ENCODE measurements at places on chromosomes 16 and 17.

- DNase-seq: no peak
Measured at GRCh38 chr17:199191-199604, 17.7 kb upstream of the DOC2B start.

DNA sequence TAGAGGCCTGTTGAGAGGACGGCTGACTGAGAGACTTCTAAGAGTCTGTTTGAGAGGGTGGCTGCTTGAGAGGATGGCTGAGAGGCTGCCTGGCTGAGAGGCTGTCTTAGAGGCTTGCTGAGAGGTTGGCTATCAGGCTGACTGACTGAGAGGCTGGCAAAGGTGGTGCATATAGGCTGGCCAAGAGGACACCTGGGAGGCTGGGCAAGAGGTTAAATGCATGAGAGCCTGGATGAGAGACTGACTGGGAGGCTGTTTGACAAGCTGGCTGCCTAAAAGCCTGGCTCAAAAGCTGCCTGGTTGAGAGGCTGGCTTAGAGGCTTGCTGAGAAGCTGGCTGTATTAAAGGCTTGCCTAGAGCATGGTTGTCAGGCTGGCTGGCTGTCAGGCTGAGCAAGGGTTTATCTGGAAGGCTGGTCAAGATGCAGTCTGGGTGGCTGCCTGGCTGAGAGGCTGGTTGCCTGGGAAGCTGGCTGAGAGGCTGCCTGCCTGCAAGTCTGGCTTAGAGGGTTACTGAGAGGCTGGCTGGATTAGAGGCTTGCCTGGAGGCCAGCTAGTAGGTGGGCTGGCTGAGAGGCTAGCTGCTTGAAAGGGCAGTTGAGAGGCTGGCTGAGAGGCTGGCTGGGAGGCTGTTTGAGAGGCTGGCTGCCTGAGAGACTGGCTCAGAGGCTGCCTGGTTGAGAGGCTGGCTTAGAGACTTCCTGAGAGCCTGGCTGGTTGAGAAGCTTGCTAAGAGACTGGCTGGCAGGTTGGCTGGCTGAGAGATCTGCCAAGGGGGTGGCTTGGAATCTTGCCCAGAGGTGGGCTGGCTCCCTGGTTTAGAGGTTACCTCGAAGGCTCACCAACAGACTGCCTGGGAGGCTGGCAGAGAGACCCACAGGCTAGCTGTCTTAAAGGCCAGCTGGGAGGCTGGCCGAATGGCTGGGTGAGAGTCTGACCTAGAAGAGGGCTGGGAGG lies 38.3 kb upstream of the ACSM2B start:
- DNase-seq: no peak

DNA sequence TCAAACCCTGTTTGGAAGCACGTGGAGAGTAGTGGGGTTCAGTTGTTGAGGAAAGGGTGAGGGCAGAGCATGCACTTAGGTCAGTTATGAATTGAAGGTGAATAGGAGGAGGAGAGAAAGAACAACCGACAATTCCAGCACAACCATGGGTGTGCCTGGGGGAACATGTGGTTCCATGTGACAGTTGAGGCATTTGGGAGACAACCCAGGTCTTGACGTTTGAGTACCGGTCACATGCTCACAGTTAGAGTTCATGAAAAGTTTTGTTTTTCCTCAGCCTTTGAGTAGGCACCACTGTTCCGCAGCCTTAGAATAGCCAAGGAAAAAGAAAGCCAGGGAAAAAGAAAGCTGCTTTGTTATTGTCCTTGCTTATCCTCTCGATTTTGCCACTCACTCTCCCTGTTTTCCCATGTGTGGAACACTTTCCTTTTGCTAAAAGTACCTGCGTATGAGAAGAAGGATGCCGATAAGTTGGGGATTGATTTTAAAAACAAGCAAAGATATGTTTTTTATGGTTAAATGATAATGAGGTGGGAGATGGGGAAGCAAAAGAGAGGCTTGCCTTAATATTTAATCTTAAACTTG lies 25.6 kb upstream of the ABCC11 start:
- no peak for DNase-seq

- no peak for DNase-seq
Measured at GRCh38 chr16:57539072-57539796, 2.9 kb upstream of the CCDC102A start.

DNA sequence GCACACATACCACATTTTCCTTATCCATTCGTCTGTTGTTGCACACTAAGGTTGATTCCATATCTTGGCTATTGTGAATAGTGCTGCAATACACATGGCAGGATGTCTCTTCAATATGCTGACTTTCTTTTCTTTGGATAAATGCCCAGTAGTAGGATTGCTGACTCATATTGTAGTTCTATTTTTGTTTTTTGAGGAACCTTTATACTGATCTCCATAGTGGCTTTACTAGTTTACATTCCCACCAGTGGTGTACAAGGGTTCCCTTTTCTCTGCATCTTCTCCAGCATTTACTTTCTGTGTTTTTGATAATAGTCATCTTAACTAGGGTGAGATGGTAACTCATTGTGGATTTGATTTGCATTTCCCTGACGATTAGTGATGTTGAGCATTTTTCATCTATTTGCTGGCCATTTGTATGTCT lies 118.1 kb downstream of the STXBP4 start:
- no peak for DNase-seq
